ENCODE measurements at places on chromosomes 12 and 14.

DNA sequence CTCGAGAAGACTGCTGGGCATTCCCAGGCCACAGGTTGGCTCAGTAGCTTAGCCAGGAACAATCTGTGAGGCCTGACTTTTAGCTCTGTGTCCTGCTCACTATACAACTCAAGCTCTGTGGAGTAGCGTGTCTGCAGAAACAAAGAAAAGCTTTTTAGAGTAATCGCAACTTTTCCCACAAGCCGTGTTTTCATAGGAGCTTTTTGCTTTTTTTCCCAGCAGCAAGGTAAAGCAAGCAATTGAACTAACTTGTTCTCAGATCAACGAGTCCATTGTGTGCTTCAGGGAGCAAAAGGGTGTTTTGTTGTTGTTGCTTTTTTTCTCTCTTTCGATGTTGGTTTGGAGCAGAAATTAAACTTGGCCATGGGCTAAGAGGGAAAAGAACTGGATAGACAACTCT, 97.3 kb upstream of the BCL2L14 start:
- DNase-seq, result no peak

DNA sequence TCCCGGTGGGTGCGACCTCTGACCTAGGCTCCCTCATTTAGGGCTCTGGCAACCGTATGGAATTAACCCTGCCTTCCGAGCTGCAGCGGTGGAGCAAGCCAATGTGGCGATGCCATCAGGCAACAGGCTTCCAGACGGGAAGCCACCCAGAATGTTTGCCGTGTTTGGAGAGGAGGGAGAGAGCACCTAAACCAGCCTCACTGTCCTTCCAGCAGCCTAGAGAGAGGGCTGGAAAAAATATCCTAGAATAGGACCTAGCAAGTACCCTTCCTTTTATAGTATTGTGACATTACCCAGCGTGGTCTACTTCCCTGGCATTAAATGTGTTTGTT, 287 bp upstream of the SLC2A13 start:
- no peak for DNase-seq

DNA sequence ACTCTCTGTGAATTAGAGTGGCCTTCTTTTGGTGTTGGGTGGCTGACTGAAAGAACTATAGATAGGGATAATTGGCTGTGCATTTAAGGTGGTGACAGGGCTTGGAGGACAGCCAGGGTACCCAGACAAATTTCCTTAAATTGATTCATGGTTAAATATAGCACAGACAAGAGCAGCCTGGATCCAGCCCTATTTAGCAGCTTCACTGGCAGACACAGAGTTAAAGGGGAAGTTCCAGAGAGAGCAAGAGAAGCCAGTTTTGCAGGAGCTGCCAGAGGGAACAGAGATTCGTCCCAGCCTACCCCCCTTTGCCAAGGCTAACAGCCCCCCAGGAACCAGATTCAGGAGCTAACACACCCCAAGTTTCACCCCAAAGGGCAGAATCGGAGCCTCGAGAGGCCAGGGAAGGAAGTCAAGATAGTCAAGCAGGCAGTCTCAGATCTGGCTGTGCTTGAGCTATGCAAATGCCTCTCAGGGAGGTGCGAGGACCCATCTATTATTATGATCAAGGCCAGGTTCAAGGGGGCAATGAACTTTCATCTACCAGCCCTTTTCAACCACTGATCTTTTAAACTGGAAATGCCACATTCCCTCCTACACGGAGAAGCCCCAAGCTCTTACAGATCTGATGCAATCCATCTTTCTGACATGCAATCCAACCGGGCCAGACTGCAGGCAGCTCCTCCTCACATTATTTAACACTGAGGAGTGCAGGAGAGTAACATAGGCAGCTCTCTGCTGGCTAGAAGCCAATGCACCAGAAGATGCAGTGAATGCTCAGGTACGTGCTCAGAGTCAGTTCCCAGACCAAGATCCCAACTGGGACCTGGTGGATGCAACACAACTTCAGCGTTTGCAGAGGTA, 58.2 kb downstream of the DHRS2 start:
- no peak for DNase-seq

GRCh38 chr12:94080341-94081009, 67.9 kb upstream of the PLXNC1 start:
- no peak for DNase-seq

- no peak for DNase-seq
Observed at GRCh38 chr14:105476831-105477659, 2.4 kb downstream of the CRIP2 start.

- no peak for DNase-seq
Observed at GRCh38 chr12:86122846-86123468, 133.2 kb downstream of the MGAT4C start.

DNA sequence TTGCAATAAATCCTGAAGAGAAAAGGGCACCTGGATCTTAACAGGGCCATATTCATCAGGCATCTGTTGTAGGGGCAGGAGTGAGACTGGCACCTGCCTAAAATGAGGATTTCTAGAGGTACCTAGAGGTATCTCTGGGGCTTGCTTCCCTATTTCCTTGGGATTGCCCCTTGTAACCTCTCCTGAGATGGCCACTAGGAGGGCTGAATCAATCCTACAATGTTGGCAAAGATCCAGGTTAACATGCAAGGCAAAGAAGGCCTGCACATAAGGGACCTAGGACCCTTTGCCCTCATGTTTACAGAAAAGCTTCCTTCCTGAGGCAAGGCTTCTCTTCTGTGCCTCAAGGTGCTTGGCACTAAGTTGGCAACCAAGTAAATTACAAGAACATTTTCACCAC, 25.8 kb upstream of the CLEC4E start:
- no peak for DNase-seq

GRCh38 chr12:112635036-112635435, 156.5 kb upstream of the RPH3A start:
- DNase-seq, result no peak

DNA sequence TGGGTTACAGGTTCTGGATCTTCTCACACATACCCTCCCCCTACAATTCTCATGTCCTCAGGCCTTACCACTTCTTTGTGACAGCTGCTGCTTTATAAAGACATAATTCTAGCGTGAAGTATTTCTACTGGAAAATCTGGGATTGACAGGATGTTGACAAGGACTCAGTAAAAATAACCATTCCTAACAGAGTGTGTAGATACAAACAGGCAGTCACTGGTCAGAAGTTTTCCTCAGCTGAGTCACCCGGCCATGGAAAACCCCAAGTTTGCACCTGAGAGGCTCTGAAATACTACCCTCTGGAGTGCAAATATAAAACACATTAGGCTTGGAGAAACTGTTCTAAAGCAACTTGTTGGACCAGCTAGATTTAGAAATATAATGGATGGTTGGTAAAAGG, 54.4 kb downstream of the SPPL3 start:
- no peak for DNase-seq

GRCh38 chr12:31756977-31757420, 28.2 kb upstream of the AMN1 start:
- no peak for DNase-seq

DNA sequence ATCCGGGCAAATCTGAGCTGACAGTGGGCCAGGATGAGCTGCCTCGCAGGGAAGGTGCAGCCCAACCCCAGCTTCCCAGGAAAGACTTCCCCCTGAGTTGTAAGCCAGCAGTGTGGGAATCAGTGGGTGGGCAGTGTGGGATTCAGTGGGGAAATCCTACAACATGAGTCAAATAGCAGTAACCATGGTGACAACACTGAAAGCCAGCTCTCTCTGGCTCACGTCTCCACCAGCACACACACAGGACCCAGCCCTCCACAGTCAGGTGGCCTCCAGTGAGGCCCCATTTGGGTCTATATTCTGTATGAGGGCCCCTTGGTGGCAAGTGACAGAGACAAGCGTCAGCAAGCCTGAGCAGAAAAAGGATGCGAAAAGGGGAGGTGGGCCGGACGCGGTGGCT, 6.0 kb upstream of the LGALS3 start:
- no peak for DNase-seq

DNA sequence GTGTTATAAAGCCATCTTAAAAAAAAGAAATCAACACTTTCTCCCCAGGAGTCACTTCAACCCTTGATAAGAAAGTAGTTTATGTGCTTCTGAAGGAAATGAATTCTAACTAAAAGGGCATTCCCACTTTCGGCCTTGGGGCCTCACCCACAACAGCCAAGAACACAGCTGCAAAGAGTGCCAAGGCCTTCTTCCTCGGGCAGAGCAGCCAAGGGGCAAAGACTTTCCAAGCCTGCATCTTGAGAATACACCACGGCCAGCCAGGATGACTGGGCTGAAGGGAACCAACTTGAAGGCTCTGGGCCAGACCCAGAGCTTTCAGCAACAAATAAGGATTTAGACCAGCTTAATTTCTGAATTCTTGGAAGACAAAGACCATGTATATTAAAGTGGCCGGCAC, 60.4 kb upstream of the FOXN3 start:
- no peak for DNase-seq

- DNase-seq, result no peak
Observed at GRCh38 chr12:57861967-57862366, 15.4 kb upstream of the CTDSP2 start.

- DNase-seq, result no peak
Observed at GRCh38 chr12:117067638-117068037, 31.6 kb downstream of the TESC start.

GRCh38 chr12:115203701-115204100, 519.7 kb upstream of the TBX3 start:
- DNase-seq, result no peak

DNA sequence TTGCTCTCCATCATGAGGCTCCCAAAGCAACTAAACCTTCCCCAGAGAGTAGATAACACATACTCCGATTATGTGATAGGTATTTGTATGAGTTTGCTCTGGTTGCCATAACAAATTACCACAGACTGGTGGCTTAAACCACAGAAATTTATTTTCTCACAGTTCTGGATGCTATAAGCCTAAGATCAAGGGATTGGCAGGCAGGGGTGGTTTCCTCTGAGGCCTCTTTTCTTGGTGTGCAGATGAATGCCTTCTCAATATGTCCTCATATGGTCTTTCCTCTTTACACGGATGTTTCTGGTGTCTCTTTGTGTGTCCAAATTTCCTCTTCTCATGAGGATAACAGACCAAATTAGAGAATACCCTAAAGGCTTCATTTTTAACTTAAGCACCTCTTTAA, 285.8 kb upstream of the GRIP1 start:
- no peak for DNase-seq

DNA sequence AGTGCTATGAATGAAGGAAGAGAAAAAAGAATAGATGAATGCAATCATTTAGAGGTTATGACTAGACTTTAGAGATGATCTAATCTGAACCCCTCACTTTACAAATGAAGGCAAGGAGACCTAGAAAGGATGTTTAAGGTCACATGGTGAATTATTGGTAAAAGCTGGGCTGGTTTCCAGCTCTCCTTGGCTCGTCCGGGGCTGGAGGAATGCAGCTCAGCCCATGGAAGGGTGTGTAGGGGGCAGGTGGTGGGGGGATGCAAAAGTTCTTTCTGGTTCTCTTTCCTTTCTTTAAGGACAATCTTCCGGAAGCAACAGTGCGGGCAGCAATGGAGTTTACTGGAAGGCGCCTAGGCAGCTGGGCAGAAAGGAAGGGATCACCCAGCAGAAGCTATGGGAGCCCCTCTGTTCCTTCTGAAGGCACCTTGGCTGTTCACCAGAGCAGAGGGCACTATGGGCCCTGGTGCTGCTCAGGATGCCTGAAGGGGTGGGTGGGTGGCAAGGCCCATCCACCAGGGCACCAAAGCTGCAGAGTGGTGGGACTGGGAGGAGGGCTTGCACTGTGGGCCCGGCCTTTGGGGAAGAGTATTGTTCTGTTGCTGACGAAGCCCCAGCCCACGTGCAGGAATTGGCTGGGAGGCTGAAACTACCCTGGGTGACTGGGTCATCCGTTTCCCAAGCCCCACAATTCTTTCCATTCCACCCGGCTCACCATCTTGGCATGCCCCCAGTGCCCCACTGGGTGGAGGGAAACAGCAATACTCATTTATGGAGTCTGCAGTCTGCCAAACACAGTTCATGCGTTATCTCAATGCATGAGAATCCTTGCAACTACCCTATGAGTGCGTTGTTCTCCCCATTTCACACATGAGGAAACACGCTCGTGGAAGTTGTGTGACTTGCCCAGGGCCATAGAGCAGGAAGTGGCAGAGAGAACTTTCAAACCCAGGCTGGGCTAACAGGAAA, 78.2 kb downstream of the IRF2BPL start:
- no peak for DNase-seq

- no peak for DNase-seq
Observed at GRCh38 chr12:6399884-6400644, 16.1 kb downstream of the LTBR start.

DNA sequence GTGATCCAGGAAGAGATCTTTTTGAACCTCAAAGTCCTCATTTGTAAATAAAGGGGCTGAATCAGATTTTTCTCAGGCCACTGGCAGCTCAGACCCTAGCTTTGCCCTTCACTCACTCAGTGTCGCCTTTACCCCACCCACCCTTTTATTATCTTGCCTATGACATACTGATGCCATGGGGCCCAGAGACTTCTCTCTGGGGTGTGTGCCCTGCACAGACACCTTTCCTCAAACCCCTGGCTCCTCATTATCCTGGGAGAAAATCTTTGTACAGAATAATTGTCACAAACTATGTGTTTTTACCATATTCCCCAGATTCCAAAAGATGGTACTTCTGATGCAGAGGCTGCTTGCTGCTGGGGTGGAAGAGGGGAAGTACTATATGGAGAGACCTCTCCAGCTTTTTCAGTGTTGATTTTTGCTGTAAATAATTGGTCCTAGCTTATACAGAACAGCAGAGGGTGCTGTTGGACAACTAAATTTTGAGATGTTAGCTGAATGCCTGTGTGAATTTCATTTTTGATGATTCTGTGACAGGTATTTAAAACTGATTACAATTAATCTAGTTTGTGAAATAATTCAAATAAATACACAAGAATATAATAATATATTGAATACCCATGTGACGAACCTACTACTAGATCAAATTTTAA, 53.9 kb upstream of the DCD start:
- peak; percentile 54 for DNase-seq

DNA sequence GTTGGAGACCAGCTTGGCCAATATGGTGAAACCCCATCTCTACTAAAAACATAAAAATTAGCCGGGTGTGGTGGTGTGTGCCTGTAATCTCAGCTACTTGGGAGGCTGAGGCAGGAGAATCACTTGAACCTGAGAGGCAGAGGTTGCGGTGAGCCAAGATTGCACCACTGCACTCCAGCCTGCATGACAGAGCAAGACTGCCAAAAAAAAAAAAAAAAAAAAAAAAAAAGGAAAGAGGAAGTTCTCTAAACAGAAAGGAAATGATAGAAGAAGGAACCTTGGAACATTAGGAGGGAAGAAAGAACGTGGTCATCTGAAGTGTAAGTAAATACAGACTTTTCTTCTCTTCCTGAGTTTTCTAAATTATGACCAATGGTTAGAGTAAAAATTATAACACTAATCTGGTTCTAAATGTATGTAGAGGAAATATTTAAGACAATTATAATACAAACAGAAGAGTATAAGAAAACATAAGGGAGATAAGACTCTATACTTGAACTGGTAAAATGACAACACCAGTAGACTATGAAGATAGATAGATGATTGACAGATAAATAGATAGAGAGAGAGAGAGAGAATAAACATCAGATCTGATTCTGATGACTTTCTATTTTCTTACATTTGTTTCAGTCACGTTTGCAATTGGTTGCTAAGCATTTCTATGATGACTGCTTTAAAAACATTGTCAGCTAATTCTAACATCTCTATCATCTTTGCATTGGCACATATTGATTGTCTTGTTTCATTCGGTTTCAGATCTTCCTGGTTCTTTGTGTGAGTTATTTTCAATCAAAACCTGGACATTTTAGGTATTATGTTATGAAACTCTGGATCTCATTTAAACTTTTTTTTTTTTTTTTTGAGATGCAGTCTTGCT, 12.9 kb upstream of the CORO1C start:
- no peak for DNase-seq

GRCh38 chr12:6202846-6203245, 2.6 kb downstream of the CD9 start:
- DNase-seq, result no peak

GRCh38 chr12:68865399-68866164, 57.6 kb downstream of the MDM2 start:
- no peak for DNase-seq

- no peak for DNase-seq
Observed at GRCh38 chr12:100801320-100801719, 6.7 kb downstream of the ANO4 start.
